ENCODE measurements at places on chromosomes 2 and 18.

GRCh38 chr18:46260016-46260878, 156.1 kb downstream of the HAUS1 start:
- DNase-seq, result no peak

DNA sequence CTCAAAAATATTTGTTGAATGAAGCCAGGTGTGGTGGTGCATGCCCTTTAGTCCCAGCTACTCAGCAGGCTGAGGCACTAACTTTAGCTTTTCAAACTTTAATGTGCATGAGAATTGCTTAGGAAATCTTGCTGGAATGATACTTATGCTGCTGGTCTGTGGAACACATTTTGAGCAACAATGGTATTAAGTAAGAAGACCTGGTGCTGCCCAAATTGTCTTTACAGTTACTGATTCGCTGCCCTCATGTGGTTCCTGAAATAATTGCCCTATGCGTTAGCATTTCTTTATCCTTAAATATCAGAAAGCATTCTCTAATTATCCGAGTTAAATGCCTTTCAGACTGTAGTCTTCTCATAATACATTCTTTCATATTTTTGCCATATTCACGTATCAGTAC, 76.0 kb upstream of the SESTD1 start:
- no peak for DNase-seq

DNA sequence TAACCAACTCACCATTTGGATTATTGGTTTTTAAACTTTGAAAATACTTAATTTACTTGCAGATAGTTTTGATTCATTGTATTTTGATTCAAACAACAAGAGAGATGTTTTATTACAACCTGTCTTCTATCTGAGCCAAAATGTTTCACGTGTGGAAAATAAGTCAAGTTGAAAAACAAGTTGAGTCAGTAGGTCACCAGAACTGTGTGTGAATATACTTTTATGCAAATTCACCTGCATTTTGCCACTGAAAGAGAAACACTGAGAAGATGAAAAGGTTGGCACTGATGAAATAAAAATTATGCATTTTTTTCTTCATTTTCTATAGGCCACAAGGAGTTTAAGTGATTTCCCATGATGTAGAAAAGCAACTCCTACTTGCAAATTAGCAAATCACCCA, 68.3 kb downstream of the ICOS start:
- no peak for DNase-seq

DNA sequence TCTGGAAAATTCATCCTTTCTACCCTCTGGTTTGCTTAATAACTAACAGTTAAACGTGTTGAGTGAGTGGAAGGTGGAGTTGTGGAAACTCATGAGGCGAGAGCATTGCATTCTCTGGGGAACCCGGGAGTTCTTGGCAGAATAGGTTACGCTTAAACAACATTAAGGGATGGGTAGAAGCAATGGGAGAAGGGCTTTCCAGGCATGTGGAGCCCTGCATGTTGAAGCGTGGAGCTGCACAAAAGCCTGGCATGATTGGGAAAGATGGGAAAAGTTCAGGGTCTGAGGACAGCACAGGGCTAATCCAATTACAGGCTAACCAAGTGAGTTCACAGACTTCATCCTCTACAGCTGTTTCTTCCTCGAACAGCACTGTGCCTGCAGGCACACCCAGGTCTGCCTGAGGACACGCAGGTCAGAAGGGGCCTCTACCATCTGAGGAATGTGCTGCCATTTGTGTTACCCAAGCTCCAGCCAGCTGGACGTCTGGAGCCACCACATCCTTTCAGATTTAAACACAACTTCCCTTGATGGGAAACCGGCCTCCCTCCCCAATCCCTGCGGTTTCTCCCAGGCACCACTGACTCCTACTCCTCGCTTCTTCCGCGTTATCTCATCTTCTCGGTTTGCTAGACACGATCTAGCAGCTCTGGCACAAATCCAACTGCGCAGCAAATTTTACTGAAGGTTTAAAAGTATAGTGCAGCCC, 164.2 kb downstream of the ANTXR1 start:
- DNase-seq, result no peak

DNA sequence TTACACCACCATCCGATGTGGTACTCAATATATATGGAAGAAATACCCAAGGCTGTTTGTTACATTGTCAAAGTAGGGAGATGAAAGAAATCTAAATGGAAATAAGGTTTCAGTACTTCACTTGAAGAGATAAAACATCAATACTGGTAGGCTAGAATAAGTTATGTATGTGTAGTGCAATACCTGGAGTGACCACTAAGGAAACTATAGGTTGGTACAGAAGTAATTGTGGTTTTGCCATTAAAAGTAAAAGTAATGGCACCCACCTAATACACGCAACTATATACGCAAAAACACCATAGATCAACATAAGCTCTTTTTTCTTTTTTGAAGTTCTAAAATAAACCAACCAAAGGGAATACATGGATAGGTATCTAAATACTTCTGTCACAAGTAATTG, 143.2 kb upstream of the KYNU start:
- no peak for DNase-seq

GRCh38 chr2:3443506-3444084, 64.1 kb downstream of the TRAPPC12 start:
- DNase-seq, result no peak

DNA sequence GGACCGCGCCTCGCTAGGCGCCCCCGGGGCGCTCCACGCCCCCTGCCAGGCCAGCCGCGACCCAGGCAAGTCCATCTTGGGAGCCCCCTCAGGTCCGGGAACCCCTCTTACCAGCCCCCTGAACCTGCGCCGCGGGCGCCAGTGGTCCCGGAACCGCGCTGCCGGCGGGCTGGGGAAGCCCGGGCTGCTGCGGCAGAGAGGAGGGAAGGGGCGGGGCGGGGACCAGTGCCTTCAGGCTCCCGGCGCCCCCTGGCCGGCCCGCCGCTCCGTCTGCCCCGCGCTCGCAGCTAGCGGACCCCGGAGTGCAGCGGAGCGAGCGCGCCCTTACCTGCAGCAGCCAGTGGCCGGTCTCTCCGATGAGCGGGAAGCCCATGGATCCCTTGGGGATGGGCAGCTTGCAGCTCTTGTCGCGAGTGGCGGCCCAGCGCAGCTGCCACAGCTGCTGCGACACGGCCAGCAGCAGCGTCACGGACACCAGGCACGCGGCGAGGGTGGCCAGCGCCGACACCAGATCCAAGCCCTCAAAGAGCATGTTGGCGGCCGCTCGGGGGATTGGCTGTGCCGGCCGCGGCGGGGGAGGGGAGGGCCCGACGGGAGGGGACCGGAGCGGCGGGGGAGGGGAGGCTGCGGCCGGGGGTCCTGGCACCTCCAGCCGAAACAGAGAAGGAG, at the start of gene CYP26B1:
TSS of gene CYP26B1 (minus strand) at position 560 of the 669 bp plus-strand sequence. CDS start at position 532, 28 bp downstream.
- no peak for DNase-seq

GRCh38 chr18:47912794-47913585, 17.5 kb downstream of the SMAD2 start:
- no peak for DNase-seq

GRCh38 chr2:106053581-106053980, 140.5 kb downstream of the UXS1 start:
- DNase-seq, result no peak

GRCh38 chr2:119678021-119678656, 862 bp upstream of the TMEM177 start:
- no peak for DNase-seq

- no peak for DNase-seq
Observed at GRCh38 chr2:218071218-218071937, 2.3 kb downstream of the RUFY4 start.

- peak; percentile 23 for DNase-seq
Observed at GRCh38 chr18:45197526-45197970, 417.7 kb upstream of the SLC14A2 start.

DNA sequence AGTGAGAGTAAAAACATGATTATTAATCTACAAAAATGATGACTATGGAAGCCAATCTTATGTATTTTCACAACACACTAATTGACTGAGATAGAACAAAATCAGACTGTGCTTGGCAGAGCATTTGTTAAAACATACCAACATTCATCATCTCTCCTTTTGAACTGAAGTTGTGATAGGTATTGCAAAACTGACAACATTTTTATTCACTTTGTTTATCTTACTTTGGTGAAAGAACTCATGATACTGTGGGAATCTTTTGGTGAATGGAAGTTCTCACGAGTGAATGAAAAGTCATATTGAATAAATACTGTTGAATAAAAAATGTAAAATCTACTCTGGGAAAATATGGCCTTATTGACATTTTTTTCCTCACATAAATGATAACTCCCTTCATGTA, 1430.2 kb upstream of the PIK3C3 start:
- no peak for DNase-seq

DNA sequence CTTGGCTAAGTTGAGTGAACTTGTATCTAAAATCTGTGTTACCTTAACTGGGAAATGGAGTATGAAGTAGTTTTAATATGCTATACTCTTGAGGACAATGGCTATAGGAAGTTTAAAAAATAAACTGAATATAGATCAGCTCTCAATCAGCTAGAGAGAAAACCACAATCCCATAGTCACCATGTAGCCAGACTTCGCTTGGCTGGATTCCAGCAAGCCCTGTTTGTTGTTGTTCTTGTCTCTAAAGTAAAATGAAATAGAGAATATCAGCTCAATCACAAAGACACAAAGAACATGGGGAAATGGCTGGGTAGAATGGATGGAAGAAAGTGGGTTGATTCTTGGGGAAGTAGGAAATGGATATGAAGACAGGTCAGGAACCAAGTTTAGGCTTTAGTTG, 234.9 kb downstream of the PHLPP1 start:
- no peak for DNase-seq

DNA sequence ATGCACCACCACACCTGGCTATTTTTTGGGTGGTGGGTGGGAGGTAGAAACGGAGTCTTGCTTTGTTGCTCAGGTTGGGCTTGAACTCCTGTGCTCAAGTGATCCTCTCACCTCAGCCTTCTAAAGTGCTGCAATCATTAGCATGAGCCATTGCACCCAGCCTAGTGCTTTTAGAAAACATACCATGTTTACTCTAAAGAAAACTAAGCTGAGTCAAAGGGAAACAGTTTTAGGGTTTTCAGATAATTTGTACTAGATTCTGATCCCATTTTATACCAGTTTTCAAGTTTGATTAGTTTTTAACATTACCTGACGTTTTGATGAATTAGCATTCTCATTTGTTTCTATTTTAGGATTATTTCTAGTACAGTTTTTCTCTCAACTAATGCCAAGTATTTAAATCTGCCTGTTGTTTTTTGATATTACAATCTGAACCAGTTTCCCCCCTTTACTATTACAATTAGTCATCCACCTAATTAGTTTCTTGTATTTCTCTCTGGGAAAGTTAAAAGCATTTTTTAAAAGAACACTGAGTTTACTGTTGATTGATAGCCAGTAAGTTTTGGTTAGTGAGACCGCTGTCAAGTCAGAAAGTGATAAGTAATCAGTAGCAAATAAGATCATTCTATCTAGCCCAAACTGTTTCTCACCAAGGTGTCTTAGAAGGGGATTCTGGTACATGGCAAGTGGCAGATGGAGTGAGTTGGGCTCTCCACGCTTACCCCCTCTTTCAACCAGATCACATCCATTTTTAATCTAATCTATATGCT, 24.2 kb upstream of the TBR1 start:
- no peak for DNase-seq

DNA sequence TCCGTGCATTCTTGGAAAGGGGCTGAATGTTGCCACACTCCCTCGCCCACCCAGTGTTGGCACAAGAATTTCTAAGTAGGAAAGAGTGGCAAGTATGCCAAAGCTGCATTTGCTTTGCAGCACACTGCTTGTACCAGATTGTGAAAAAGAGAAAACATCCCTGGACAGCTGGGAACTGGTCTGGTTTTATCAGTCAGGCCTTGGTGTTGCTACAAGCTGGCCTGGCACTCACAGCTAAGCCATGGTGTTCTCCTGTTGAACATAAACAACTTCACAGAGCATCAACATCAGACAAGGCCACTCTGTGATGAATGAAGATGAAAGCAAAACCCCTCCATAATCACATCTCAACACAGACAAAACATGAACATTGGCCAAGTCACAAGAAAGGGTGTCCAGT, 4.2 kb upstream of the TRABD2A start:
- no peak for DNase-seq

DNA sequence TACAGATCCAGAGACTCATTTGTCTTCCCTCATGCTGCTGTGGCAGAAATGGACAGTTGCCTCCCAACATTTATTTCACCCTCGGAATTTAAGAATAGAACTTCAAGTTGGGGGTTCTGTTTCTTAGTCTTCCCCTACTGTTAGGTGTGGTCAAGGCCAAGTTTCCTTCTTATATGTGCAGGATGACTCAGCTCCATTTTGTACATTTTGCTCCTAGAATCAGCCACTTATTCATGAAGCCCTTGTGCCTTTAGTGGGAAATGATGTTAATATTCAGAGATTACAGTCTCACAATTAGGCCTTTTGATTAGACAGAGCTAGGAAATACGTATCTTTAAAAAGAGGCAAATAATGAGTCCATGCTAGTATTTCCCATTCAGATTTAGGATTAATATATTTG, 46.2 kb upstream of the ELOA2 start:
- DNase-seq, result no peak

DNA sequence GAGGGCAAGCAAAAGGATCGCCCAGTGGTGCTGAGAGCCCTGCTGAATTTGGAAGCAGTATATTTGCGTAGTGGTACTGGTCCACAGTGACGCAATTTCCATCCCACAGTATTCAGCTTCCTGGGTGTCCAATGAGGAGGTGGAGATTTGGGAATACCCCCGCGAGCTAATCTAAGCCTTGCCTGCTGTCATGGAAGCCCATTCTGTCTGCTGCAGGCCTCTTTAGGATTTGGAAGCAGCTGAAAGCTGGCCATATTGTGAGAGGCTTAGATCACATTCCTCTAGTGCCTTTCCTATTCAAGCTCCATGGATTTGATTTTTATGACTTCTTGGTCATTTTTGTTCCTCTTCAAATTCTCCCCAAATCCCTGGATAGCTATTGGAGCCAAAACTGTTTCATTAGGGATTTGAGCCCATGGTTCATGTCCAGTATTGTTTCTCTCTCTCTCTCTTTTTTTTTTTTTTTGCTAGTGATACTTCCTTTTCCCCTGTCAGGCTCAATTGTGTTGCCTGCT, 22.3 kb upstream of the DYNC2LI1 start:
- DNase-seq, result no peak

DNA sequence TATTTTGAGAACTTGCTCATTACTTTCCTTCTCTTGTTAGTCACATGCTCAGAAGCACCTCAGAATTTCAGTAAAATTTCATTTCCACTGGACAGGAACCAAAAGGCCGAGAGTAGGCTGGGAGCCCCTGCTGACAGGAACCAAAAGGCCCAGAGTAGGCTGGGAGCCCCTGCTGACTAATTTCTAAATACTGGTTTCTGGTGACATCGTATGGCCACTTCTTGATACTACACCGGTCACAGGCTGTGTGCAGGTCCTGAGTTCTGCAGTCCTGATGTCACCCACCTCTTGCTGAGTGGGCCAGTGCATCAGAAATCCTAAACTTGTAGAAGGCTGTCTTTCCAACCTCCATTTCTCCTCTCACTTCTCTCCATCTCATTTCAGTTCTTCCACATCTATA, 17.7 kb upstream of the EN1 start:
- DNase-seq, result no peak

All from stimulated activated naive B cell treated with anti-CD40 and anti-IgM and Interleukin-4, amounts not matched to agents 10 μg/mL and 1 μg/mL and 100 μg/mL, for 72 hours (primary cell).